ENCODE measurements at places on chromosomes 5 and 9. TPM values are rescaled to one million over a fixed set of nuclear protein-coding genes. Genes with fewer than 3 reads are reported as not detected.

- DNase-seq: no peak
These were observed 153.8 kb downstream of the GOLPH3 start for GRCh38 chr5:32020271-32020670.

ROPN1L gene
- 0.86 TPM for total RNA-seq

DNA sequence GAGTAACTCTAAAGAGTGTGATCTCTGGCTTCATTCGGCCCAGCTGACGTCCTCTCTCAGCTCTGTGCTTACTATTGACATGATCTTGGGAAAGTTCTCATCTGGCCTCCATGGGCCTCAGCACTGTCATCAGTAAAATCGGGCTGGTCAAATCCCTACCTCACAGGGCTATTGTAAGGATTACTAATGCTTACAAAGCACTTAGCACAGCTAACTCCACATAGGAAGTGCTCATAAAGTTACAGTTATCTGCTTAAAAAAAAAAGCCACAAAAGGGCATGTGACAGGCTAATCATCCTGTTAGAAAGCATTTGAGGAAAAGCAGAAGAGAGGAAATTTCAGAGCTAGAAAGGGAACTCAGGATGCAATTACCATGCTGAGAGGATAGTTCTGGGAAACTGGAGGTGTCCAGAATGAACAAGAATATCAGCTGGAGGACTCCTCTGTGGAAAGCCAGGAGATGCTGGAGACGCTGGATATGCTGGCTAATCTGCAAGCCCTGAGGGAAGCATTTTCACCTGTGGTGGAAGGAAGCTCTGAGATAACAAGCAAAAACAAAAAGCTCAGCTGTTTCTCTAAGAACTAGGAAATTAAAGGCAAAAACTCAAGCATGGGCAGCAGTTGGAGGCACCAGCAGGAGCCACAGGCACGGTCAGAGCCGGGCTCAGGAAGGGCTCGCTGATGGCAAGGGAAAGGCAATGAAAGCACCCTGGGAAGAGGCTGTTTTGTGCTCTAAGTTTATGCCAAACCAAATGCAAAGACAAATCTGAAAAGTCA, 4.4 kb upstream of the BHMT start:
- DNase-seq: peak; percentile 47

DNAJC18 gene
- total RNA-seq: 9.5 TPM

SCGB3A2 gene
- total RNA-seq: not detected

GRCh38 chr9:68887232-68887631, 126.7 kb downstream of the PRKACG start:
- no peak for DNase-seq

DNA sequence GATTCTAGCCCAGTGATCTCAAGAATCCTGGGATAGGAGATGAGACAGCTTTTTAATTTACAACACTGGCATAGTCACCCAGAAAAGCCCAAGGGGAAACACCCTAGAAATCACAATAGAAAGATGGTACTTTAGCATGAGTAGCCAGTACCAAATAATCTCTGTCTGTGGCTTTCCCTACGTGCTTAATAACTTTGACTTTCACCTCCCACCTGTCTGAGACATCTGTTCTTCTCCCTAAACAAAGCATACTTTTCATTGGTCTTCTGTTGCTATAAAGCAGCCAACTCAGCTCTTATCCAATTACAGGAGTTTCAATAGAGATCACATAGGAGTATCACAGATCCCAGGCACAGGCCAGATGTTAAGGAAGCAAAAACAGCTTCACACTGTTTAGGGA, 10.4 kb downstream of the MARCHF3 start:
- DNase-seq: no peak

DNA sequence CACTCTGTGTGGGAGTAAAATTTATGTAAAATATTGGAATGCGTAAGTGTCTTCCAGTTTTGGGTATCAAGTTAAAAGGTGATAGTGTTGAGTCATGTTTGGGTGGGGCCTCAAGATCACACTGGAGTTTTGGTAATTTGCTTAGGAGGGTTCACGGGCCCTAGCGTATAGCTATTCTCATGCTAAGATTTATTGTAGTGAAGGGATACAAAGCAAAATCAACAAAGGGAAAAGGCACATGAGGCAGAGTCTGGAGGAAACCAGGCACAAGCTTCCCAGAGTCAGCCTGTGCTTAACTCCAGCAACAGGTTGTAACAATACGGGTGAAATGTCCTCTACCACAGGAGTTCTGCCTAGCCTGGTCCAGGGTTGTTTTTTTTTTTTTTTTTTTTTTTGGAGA, 20.2 kb downstream of the HSPA4 start:
- DNase-seq: no peak

ITGA2 gene
- total RNA-seq: 24.3 TPM

ECSCR gene
- not detected for total RNA-seq

- DNase-seq: peak; percentile 54
These were observed 274.4 kb upstream of the CLINT1 start for GRCh38 chr5:158133369-158133768.

TAF7 gene
- 65.9 TPM for total RNA-seq

DNA sequence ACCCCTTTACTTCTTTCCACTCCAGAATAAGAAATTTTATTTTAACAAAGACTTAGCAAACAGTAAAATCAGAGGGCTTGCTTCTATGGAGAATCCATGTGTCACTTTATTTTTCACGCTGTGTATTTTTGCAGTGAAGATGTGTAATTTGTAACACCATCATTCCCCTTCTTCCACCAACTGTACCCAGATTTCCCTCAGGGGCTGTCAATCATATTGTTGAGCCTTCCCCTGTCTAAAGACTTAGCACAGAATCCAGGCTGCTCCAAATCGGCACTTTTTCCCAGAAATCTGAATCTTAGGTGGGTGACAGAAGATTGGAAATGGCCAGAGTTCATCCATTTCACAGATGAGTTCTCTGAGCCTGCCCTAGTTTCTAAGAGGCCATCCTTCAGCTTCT, 115.9 kb downstream of the GNAQ start:
- DNase-seq: no peak

DNA sequence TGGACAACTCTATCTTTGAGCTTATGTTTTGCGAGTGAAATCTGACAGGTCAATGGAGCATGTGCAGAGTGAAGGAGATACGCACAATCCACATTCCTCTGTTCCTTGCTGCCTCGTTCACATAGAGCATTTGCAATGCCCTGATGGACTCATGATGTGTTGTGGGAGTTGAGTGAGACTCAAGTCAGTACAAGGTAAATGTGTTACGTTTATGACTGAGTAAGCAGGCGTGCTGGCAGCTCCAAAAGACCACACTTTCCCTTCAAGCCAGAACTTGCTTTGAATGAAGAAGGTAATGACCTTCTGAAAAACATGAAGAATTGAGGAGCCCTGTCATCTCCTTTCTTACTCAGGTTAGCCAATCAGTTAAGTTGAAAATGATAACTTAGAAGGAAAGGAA, 477.8 kb downstream of the CTNND2 start:
- DNase-seq: no peak

- peak; percentile 98 for DNase-seq
These were observed at the start of gene ZNF474 for GRCh38 chr5:122129306-122129705. ZNF474 (plus strand) TSS chr5:122129546; CDS start chr5:122151991, 22,445 bp downstream.

PLEKHG4B gene
- total RNA-seq: not detected

FBP2 gene
- not detected for total RNA-seq

DNA sequence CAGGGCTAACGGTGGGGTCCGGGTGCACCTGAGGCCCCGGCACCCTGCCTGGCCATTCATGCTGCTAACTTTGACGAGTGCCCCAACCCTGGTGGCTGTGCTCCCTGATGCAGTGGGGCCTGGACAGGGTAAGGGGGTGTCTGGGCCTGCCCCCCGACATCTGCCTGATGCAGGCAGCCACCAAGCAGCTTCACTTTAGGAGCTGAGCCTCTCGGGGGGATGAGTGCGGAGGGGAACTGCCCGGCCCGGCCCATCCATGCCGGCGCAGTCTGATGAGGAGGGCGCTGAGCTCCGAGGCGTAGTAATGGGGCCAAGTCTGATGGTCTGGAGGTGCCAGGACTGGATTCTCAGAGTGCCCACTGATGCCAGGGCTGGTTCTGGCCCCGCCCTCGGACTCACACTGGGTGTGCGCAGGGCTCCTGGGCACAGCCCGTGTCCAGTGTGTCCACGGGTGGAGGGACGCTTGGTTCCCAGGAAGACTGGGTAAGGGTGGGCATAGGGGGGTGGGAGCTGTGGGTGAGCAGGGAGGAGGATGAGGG, 16.5 kb downstream of the DNLZ start:
- DNase-seq: no peak

RFESD gene
- total RNA-seq: 1.2 TPM

- peak; percentile 90 for DNase-seq
These were observed at the start of gene AK8 for GRCh38 chr9:132877824-132878694. AK8 (minus strand) TSS chr9:132878284; CDS start chr9:132878255, 29 bp downstream.

CACFD1 gene
- total RNA-seq: 8.5 TPM

GRCh38 chr9:129802833-129803675, at the start of gene TOR1B:
TOR1B (plus strand) TSS chr9:129803184; CDS start chr9:129803213, 29 bp downstream.
- peak; percentile 95 for DNase-seq

GRCh38 chr9:20382460-20383071, 239.7 kb downstream of the MLLT3 start:
- no peak for DNase-seq

DNA sequence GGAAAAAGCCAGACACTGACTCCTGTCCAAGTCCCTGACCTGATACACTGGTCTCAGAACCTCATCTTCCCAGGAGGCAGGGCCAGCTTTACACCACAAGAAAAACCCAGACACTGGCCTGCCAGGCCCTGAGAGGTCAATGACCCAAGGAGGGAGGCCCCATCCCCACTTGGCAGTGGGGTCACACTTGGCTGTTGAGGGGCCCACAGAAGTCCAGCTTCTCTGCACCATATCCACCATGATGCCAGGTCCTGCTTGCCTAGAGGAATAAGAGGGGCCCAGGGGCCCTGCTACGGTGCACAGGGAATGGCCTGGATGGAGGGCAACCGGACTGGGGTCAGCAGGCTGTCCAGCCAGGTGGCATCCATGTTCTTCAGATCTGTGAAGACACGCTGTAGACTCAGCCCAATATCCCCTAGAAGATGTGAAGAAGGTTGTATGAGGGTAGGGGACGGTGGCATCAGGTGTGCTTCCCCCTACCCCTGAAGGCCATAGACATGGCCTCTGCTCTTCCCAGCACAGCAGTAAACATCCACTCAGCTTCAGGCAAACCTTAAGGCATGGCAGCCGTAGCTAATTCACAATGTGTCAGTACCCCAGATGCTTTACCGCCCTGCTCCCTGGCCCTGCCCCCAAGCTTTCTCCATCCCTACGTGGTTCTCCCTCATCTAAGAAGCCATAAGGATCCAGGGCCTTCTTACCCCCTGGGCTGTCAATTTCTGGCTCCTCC, 6.7 kb downstream of the IRF1 start:
- no peak for DNase-seq

- no peak for DNase-seq
These were observed 467.6 kb downstream of the ARHGEF28 start for GRCh38 chr5:74093561-74093960.

- DNase-seq: peak; percentile 5
These were observed 59.9 kb upstream of the ZFR start for GRCh38 chr5:32504329-32504988.

DNA sequence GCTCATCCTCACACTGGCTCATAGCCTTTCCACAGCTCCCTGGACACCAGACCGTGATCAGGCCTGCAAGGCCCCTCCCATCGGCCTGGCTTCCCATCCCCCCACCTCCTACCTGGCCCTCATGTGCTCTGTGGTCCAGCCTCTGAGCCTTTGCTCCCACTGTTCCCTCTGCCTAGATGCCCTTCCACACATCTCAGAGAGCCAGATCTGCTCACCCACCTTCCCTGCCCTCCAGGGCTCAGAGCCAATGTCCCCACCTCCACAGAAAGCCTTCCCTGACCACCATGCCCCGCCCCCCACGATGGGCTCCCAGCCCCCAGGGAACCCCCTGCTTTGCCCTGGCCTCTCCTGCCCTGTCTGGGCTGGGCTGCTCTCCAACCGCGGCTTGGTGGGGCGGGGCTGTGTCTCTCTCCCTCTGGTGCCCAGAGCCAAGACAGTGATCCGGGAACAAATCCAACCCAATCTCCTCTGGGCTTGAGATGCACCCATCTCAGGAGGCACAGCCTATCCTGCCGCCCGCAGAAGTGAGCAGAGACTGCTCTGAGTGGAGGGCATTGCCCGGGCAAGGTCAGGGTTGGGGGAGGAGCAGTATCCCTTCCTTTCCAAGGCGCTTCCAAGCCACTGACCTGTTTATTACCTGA, 1.6 kb downstream of the NINJ1 start:
- DNase-seq: peak; percentile 82

- DNase-seq: peak; percentile 62
These were observed 190.6 kb downstream of the MPDZ start for GRCh38 chr9:13088720-13089427.

DNA sequence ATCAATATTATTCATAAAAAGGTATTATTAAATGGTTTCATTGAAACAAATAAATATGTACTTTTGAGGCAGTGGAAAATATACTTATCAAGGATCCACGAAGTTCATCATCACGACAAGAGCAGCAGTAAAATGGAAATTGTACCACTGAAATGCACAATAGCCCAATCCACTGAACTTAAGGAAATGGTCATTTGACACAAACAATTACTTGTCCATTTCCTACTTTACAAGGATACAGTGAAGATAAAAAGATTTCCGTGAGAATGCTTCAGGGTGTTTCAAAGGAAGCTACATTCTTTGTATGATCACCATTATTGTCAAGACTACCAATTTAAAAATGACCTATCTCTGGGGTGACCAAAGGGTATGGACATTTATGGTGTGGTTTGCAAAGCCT, 210.3 kb downstream of the SYK start:
- DNase-seq: no peak

- DNase-seq: no peak
These were observed 57.2 kb upstream of the SSBP2 start for GRCh38 chr5:81808106-81808505.

SLC45A2 gene
- total RNA-seq: not detected

GRCh38 chr5:44821164-44821563, 12.4 kb downstream of the MRPS30 start:
- DNase-seq: no peak

DCAF12 gene
- 22.2 TPM for total RNA-seq

TLX3 gene
- total RNA-seq: not detected

FOXD4L4 gene
- total RNA-seq: not detected

DNA sequence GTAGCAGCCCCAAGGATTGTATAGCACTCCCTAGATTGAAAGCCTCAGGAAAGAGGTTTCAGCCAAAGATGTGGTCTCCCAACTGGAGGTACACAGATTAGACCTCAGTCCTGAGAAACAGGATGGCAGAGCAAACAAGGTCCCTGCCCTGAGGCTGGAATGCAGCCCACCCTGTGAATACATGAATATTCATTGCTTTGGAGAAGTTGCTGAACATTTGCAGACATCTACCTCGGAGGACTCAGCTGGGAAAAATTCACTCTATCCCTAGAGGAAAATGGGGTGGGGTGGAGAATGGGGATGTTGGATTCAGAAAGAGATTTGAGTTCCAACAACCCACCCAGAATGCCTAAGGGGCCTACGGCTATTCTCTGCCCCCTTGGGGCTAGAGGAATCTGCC, 129.4 kb downstream of the SLIT3 start:
- DNase-seq: no peak

- no peak for DNase-seq
These were observed 19.0 kb upstream of the SPINK4 start for GRCh38 chr9:33220681-33221567.

GRCh38 chr5:172668594-172669071, 27.6 kb downstream of the NEURL1B start:
- no peak for DNase-seq

ABO gene
- total RNA-seq: not detected

NMUR2 gene
- total RNA-seq: not detected

SPATA31C1 gene
- not detected for total RNA-seq

GRCh38 chr5:1490376-1490775, 33.4 kb downstream of the LPCAT1 start:
- DNase-seq: no peak

GRCh38 chr9:76996700-76997099, 22.8 kb upstream of the FOXB2 start:
- peak; percentile 61 for DNase-seq

BASP1 gene
- 121 TPM for total RNA-seq
